Stimulated activated CD8-positive, alpha-beta memory T cell treated with anti-CD3 and anti-CD28 coated beads, Interleukin-4, amount 100 ng/mL, for 4 hours (primary cell): ENCODE measurements at places on chromosomes 11 and 22.

DNA sequence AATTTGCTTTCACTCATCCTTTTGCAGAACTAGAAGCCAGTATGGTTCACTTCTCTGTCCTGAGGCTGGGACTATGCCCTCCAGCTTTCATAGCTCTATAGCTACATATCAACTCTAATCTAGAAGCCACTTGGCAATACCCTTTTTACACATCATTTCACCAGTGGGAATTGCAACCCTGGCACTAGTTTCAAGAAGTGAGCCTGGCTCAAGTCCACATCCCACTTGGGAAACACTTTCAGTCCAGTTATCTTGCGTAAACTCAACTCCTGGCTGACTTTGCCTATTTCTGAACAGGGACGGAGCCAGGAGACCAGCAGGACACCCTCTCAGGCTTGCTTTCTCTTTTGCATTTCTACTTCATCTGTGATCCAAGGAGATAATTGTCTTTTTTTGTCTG, 19.9 kb upstream of the FAT3 start:
- DNase-seq, result no peak

GRCh38 chr22:40967111-40967760, 16.1 kb downstream of the RBX1 start:
- DNase-seq, result no peak

DNA sequence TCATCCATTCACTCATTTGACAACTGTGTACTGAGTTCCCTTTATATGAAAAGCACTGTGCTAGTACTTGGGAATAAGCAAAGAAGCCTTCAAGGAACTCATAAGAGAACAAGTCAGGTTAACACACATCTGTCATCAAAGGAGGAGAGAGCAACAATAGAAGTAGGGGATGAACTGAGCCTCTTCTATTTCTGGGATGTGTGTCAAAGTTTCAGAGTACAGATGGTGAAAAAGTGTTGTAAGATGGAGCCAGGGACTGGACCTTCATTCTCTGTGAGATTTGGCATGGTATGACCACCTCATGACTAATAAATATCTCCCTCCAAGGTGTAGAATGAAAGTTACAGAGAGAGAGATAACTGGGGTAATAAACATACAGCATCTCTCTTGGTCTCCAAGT, 349.8 kb upstream of the PLET1 start:
- no peak for DNase-seq

- no peak for DNase-seq
Measured at GRCh38 chr22:47858773-47859306, 1096.4 kb downstream of the TBC1D22A start.

GRCh38 chr11:57140568-57140967, 41.2 kb upstream of the LRRC55 start:
- DNase-seq, result no peak

DNA sequence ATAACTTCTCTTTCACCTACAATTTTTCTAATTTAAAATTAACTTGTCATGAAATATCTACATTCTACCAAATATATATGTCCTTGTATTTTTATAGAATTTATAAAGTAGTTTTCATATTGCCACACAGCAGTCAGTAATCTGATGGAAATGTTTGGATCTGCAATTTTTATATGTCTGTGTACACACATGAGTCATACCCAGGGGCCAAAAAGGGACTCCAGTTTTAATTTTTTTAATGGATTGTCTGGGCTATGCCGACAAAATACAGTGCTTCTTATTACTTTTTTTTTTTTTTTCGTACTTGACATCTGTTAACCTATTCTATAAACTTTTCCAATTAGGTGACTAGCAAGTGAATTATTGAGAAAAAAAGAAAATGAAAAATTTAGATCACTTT, 6.3 kb downstream of the GUCY1A2 start:
- DNase-seq, result no peak

DNA sequence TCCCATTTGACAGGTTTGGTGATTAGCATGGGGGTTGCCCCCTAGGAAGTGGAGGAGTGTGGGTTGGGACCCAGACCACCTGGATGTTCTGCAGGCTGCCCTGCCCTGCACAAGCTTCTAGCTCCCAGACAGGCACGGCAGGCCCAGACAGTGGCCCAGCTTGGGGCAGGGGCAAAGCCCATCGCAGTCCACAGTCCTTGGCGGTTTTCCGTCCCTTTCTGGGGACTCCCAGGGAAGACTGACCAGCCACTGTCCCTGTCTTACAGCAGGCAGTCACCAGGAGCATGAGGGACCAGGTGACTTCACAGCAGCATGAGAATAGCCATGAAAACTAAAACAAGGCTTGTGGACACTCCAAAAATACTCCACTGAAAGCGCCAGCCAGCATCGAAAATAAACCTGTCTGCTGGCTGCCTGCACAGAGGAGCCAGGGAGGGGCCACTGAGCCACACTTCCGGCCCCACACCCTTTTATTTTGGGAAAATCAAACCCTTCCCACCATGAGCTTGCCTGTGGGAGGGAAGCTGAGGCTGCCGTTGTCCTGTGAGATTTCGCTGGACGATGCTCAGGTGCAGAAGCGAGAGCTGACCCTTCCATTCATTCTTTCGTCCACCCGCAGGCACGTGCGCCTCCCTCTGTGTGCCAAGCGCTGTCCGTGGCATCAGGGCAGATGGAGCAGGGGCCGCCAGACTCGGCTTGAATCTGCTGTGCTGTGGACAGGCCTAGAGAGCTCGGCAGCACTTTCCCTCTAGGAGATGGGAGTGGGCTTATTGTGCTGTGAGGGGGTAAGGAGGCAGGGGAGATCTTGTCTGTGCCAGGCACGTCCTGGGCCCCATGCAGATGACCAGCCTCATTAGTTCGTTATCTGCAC, 28.0 kb downstream of the FADD start:
- DNase-seq, result no peak

DNA sequence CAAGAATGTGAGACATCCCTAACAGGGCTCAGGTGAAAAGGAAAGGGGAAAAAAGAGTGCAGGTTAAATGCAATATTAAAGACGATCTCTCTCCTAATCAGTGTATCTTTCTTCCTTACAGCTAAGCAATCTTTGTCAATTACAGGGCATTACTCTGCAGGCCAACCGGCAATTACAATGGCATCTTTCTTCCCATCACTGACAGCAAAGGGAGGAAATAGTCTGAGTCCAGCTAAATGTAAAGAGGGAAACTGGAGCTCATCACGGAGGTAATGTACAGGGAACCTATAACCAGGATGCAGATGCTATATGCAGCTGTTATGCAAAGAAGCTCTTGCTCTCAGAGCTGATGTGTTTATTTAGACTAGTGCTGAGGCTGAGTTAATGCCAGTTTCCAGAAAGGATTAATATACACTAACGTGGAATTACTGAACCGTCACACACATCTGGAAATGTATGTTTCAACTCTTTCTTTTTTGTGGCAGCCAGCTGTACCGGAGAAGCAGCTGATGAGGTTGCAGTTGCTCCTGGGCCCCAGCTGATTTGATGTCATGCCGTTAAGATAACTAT, 121.6 kb downstream of the KIRREL3 start:
- DNase-seq, result no peak

DNA sequence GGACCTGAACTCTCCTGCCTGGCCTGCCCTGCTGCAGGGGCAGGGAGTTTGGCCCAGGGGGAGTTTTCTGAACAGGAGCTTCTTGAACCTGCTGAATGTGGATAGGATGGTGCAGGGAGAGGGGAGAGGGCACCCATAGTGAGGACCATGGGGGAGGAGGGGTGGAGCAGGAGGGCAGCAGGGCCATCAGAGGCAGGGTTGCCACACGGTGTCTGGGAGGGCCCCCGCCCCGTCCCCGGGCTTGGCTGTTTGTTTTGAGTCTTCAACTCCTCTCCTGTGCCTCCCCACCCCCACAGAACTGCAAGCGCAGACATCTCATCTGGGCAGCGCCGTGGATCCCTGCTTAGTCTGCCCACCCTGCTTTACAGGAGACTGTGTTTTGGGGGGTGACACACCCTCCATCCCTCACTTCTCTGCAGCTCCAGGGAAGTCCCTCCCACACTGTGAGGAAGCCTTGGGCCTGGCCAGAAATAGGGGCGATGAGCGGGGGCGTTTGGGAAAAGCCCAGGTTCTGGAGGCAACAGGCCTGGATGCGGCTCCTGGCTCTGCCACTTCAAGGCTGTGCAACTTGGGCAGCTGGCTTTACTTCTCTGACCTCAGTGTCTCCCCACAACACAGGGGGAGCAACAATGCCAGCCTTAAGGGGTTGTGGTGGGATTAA, 14.4 kb downstream of the NFAM1 start:
- no peak for DNase-seq

GRCh38 chr11:131592152-131592551, 221.7 kb downstream of the NTM start:
- no peak for DNase-seq

DNA sequence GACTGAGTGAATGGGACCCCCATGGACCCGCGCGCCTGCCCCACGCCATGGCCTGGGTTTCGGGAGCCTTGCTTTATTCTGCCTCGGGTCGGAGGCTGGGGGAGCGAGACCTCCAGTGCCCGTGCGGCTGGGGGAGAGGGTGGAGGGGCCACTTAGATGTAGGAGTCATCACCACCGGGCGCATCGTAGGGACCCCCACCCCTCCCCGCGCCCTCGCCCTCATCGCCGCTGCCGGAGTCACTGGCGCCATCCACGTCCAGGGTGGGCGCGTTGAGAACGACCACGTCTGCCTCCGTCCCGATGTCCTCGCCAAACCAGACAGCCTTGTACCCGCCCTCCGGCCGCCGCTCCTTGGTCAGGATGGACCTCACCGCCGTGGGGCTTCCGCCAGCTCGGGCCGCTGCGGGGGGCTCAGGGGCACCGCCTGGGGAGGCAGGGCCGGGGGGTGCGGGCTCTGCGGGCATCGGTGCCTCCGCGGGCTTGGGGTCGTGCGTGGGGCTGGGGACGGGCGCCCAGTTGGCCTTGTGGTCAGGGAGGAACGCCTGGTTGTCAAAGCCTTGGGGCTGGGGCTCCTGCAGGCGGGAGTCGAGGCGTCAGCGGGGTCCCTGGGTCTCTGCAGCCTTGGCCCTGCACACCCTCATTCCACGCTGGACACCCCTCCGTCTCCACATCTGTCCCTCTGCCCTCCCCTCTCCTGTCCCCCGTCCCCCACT, 1.6 kb upstream of the IRF7 start:
- DNase-seq, result no peak
